ENCODE measurements at places on chromosomes 6 and 20.

DNA sequence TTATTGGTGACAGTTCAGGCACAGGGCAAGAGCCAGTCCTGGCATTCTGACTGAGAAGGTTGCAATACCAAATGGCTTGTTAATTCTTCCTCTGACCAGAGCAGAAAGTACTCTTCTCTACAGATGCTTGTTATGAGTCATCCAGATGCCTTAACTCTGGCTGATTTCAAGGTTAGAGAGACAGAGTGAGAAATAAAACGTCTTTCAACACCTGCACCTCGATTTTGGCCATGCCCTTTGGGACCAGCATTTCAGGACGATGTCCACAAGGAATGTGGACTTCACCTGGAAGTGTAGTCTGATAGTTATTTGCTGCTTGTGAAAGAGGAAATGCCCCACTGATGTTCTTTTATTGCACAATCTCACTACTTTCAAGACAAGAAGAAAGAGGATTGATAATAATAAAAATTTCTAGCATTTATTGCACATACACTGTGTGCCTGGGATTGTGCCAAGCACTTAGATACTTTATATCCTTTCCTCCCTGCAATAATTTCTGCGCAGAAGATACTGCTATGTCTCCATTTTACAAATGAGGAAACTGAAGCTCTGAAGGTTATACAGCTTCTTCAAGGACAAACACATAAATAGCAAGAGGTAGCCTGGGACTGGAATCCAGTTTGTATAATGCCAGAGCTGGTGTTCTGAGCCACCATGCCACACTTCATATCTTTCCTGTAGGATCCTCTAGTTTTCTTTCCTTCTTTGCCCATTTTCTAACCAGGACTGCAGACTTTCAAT lies 33.5 kb upstream of the MCM3 start:
- DNase-seq, result no peak

- DNase-seq, result no peak
Observed at GRCh38 chr20:1187605-1188171, 2.9 kb upstream of the TMEM74B start.

DNA sequence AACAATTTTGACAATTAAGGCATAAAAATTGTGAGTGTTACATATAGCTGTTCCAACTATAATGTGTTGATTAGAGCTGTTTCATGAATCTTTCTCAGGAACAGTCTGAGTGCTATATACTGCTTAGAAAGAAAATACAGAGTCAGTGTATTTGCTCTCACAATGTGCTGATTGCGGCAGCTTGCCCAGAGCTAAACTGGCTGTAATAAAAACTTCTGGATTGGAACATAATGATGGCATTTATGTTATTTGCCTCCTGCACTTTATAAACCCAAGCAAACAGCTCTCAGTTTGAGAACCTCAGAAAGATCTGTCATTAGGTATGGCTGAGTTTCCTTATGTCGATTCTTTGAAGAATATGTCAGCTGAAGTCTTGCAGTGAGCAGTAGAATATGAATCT lies 29.5 kb downstream of the FLRT3 start:
- no peak for DNase-seq

- no peak for DNase-seq
Observed at GRCh38 chr6:13870214-13870830, 54.4 kb upstream of the RNF182 start.

DNA sequence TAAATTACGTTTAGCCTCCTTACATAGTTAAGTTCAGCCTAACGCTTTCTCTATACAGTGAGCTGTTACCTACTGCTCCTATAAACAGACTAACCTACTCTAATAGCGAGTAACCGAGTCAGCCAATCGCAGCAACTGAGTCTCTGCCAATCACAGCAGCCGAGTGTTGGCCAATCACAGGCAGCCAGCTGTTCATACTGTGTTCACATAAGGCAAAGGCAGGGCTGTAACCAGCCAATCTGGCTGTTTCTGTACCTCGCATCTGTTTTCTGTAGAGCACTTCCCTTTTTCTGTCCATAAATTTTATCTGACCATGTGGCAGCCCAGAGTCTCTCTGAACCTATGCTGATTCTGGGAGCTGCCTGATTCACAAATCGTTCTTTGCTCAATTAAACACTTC lies 263.9 kb upstream of the JARID2 start:
- DNase-seq, result peak; percentile 16

GRCh38 chr6:149580880-149581279 lies 14.7 kb downstream of the GINM1 start:
- DNase-seq, result no peak

DNA sequence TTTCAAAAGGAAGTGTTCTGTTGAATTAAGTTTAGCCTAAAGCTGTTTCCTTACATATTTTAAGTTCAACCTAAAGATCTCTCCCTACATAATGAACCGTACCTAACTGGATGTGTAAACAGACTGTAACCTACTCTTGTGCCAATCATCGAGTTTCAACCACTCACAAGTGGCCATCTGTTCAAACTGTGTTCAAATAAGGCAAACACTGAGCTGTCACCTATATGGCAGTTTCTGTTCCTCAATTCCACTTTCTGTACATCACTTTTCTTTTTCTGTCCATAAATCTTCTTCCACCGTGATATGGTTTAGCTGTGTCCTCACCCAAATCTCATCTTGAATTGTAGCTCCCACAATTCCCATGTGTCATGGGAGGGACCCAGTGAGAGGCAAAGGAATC lies 428.6 kb downstream of the HACE1 start:
- no peak for DNase-seq

DNA sequence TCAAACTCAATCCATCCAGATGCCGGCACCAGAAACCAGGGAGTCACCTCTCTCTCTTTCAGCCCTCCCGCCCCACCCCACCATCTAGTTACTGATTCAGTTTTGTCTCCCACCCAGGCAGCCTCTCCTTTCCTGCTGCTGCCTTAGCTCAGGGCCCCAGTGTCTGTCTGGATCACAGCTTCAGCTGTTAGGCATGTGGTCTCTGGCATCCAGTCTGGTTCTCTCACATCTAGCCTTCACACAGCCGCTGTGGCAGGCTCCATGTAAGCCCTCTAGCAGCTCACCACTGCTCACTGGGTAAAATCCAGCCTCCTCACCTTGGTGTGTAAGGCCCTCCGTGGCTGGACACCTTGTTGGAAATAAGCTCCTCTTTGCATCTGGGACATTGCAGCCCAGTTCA lies 21.3 kb downstream of the AARS2 start:
- DNase-seq, result no peak
